Activated CD8-positive, alpha-beta memory T cell treated with anti-CD3 and anti-CD28 coated beads for 4 hours (primary cell): ENCODE measurements at places on chromosomes 7 and 10.

DNA sequence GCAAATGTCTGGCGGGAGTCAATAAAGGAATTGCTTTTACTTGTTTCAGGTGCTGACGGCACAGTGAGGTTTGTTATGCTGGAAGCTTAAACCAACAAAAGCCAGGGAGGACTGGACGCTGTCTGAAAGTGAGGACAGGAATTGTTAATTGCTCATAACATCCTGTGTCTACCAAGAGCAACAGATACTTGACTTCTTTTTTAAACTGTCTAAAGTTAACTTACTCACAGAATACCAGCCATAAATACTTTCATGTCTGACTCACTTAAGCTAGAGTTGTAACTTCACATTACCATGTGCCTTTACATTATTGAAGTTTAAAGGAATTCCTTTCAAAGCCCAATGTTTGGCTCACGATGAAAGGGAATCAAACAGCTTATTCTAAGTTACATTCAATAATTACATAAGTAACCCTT is 252.7 kb upstream of the SHH start:
- DNase-seq = no peak

GRCh38 chr10:112794201-112794600 is 155.8 kb upstream of the TCF7L2 start:
- no peak for DNase-seq

DNA sequence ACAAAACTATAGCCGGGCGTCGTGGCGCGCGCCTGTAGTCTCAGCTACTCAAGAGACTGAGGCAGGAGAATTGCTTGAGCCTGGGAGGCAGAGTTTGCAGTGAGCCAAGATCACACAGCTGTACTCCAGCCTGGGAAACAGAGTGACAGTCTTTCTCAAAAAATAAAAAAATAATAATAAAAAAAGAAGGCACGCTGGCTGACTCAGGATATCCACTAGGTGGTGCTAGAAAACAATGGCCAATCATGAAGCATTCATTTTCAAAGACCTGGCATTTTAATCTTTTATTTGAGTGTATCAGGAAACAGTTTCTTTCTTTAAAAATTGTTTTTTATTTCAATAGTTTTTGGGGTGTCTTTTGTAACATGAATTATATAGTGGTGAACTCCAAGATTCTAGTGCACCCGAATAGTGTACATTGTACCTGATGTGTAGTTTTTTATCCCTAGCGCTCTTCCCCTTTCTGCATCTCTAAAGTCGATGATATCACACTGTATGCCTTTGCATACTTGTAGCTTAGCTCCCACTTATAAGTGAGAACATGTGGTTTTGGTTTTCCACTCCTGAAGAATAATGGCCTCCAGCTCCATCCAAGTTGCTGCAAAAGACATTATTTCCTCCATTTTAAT is 88.6 kb downstream of the LYZL1 start:
- DNase-seq = no peak

DNA sequence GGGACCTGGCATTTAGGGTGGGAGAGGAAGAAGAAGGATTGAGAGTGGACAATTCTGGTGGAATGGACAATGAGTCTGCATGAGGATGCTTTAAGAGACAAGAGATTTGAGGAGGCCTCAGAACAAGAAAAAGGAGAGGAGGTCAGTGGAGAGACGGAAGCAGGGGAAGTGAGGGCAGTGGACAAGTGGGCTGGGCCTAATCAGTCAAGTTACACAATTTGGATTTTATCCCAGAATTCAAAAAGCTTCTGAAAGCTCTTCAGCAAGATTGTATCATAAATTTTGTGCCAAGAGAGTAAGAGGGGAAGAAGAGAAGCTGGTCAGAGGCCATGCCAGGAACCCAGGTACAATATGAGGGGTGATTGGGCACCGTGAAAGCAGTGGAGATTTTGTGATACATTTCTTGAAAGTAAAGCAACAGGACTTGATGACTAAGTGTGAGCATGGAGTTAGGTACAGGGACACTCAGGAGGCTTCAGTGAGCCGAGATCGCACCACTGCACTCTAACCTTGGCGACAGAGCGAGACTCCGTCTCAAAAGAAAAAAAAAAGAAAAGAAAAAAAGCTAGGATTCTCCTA is 19.3 kb upstream of the TSPAN13 start:
- DNase-seq = no peak

GRCh38 chr10:50360077-50360850 is 108.9 kb upstream of the ASAH2 start:
- DNase-seq = no peak

DNA sequence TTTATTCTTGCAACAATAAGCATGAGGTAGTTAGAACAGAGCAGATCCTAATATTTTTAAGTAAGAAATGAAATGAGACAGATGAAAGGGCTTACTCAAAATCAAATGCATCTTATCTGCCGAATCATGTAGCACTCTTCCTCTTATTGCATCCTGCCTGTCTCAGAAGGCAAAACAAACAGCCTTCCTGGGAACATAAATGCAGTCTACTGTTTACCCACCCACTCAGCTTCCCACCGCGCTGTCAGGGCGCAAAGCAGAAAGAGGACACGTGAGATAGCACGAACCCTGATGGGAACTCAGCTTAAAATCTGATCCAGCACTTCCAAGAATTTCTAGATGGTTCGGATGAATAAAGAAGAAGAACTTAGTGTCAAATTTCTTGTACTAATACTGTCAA is 114.4 kb upstream of the CDK1 start:
- no peak for DNase-seq

DNA sequence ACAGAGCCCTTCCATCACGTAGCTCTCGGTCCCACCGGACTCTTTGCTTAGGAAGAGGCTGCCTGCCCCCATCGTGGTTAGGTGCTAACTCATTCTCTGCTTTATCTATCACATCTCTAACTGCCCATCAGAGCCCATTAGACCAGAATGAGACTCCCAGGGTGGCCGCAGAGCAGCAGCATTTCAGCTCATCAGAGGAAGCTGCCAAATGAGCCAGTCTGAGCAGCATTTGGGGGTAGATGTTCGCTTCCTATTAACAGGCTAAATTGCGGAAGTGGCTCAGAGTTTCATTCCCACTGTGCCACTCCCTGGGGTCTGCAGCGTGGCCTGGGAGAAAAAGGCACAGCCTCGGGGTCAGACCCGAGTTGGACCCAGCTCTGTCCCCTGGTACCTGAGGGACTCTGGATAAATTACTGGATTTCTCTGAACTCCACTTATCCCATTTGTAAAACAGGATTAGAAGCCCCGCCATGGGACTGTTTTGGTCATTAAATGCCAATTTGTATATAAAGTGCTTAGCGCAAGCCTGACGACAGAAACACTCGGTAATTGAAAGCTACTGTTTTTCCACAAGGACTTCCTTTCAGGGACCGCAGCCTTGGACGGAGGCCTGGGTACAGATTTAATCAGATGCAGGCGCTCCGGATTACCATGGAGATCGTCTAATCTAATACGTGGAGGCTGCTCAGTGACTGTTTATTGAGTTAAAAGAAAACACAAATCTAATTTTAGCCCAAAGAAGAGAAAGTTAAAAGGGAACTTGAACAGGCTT is 73.8 kb upstream of the PRLHR start:
- no peak for DNase-seq

GRCh38 chr10:78600740-78601139 is 468.0 kb upstream of the ZMIZ1 start:
- no peak for DNase-seq

- DNase-seq = no peak
These were observed at the start of gene HMX3 for GRCh38 chr10:123135415-123136141. TSS of gene HMX3 (plus strand) at chr10:123135970. CDS start at chr10:123136051, 81 bp downstream.

DNA sequence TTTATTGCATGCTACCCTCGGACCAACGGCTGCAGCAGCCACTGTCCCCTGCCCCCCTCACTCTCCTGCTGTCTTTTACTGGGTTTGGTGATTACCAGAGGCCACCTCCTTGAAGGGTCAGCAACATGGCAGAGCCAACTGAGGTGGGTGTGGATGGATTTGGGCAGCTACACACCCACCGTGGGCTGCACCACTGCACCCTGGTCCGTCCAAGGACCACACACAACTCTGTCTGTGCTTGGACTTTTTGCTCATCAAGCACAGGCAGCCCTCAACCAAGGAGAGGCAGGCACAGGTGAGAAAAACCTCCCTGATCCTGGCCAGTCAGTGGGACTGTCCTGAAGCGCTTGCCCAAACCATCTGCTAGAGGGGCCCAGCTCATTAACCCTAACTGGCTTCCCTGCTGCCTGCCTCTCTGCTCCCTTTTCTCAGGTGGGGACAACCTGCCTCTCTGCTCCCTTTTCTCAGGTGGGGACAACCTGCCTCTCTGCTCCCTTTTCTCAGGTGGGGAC is 239.5 kb upstream of the PITRM1 start:
- DNase-seq = no peak

GRCh38 chr7:130425796-130426195 is 15.0 kb downstream of the CEP41 start:
- no peak for DNase-seq

DNA sequence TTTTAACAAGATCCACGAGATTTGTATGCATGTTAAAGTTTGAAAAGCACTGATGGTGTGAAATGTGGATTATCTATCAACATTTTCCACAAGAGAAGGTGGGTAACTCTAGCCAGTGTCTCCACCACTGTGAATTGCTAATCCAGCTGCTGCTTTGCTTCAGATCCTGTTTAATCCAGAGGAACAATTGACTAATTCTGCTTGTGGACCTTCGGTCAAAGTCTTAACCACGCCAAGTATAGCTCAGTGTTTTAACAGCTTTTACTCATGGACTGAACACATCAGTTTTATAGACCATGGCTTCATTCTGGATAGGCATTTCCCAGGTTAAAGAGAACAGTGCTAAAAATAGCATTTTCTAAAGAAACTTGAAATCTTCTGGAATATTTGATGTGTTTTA is 23.5 kb downstream of the ADK start:
- DNase-seq = no peak

DNA sequence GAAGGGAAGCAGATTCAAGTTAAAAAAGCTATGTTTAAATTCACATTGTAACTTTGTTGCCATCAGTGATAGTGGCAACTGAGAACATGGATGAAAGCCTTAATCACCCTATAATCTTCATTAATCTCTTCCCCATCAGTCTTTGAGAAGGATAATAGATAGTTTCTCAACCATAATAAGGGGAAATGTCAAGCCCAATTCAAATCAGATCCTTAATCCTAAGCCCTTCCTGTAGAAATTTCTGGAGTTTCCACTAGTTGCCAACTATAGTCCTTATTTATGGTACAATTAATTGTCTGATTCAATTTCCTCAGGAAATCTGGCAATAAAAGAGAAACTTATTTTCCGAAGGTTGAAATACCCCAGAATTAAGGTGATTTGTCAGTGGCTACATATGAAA is 431.8 kb downstream of the ZWINT start:
- no peak for DNase-seq

DNA sequence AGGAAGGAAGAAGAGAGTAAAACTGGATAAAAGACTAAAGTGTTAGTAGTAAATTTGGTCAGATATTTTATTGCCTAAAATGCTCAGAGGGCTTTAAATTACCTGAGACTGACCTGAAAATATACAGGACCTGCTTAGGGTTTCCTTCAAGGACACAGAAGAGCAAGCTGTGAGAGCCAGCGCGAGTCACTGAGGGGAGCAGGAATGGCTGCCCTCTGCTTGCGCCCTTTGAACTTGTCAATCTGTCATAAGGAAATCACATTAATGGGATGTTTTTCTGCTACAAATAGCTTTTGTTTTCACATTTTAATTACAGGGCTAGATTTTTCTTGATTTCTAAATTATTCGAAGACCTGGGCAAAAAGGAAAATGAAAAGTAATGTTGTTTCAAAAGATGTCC is 26.9 kb downstream of the DNAJB9 start:
- DNase-seq = no peak

DNA sequence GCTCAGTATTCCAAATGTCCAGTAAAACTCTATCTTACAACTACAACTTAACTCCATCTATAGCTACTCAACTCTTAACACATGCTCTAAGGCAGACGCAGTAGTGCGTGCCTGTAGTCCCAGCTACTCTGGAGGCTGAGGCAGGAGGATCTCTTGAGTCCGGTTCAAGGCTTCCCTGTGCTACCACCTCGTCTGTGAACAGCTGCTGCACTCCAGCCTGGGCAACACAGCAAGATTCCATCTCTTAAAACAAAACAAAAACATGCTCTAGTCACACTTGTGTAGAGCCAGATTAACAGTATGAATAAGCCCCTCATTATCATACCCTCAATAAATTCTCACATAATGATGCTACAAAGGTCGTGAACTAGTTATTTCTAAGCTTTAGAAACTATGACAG is 3.6 kb downstream of the BAZ1B start:
- no peak for DNase-seq

DNA sequence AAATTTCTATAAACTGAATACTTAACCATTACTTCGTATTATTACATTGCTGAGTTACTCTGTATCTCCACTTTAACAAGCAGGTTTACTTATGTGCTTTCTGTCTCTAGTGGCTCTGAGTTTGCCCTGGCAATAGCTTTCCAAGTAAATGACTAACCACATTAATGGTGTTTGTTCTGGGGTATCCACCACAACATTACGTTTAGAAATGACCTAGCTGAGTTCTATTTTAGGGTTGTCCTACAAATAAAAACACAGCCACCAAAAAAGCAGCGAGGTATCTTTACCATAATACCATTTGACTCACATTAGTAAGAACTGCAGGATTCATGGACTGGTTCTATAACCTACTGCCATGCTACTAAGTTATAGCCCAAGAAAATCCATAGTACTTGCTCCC is 83.1 kb downstream of the HIBADH start:
- no peak for DNase-seq

GRCh38 chr10:125232841-125233240 is 72.5 kb upstream of the CTBP2 start:
- DNase-seq = no peak

DNA sequence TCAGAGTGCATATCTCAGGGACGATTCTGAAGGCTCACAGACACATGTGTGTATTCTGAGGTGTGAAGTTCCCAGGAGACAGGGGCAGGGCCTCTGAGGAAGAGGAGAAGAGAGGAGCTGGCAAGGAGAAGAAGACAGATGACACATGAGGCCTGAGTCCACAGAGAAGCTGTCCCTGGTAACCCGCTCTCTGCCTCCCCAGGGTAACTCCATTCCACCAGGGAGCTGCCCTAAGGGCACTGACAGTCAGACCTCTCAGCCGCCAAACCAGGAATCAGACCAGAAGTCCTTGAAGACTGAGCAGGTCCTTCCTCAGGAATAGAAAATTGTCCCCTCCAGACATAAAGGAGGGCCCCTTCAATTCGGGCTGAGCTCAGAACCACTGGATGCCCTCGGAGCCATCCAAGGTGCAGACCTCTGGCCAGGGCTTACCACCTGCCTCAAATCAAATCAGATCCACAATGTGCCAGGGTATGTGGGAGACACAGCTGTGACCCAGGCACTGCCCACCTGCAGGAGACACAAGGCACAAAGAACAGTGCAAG is 57.4 kb downstream of the TLL2 start:
- no peak for DNase-seq

DNA sequence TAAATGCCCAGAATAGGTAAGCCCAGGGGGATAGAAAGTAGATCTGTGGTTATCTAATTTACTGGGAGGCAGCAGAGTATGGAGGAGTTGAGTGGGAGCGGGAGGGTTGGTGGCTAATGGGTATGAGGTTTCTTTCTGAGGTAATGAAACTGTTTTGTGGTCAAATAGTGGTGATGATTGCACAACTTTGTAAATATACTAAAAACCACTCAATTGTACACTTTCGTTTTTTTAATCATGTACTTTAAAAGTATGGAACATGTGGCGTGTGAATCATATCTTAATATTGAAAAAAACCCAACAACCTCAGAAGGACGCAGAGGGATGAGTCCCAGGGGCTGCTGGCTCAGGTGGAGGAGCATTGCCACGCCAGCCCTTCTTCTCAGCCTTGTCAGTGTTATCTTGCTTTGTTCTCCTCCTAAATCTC is 118.1 kb downstream of the WDR11 start:
- DNase-seq = no peak
